Activated CD4-positive, alpha-beta T cell treated with anti-CD3 and anti-CD28 coated beads, Interleukin-2, amount 50 U/mL, for 16 hours (primary cell): ENCODE measurements at places on chromosomes 4 and X.
A peak's percentile ranks its signal among the peaks of the same experiment; 100 is the strongest.

- no peak for DNase-seq
Observed at GRCh38 chr4:109701566-109702410, 1.5 kb downstream of the CASP6 start.

GRCh38 chr4:189279188-189279587, 661.5 kb upstream of the FRG1 start:
- DNase-seq, result no peak

DNA sequence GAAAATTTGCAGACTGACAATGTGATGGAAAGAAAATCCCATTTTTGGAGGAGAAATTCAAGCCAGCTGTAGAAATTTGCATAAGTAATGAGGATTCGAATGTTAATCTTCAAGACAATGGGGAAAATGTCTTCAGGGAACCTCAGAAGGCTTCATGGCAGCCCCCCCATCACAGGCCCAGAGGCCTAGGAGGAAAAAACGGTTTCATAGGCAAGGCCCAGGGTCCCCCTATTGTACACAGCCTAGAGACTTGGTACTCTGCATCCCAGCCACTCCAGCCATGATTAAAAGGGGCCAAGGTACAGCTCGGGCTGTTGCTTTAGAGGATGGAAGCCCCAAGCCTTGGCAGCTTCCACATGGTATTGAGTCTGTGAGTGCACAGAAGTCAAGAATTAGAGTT, 303.6 kb upstream of the PCDH7 start:
- DNase-seq, result no peak

DNA sequence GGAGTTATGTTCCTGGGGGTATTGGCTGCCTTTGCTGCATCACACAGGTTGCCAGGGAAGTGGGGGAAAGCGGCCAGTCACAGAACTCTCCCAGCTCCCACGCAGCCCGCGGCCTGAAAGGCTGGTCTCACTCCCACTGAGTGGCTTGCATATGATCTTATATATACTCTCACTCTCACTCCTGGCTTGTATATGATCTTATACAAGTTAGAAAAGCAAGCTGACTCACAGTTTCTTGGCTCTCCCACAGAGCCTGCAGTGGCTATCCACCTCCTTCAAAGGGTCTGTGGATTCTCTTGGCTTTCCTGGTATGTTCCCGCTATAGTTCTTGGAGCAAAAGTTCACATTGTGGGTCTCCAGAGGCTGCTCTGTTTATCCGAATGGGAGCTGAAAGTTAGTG, 833.5 kb upstream of the GALNTL6 start:
- no peak for DNase-seq

DNA sequence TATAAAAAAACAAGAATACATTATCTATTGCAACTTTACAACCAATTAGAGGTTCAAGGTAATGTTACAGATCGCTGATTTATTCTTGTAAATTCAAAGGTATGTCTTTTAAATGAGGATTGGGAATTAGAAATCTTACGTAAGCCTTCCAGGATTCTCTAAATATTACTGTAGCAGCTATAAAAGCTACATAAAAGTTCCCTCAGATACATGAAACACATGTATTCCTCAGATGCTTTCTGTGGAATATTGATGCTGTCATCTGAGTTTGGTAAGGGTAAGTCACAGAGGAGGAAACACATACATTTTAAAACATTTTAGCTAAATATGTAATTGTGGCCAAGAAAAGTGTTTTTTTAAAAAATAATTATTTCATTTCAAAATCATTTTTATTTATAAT, 3.4 kb downstream of the AFP start:
- DNase-seq, result no peak

DNA sequence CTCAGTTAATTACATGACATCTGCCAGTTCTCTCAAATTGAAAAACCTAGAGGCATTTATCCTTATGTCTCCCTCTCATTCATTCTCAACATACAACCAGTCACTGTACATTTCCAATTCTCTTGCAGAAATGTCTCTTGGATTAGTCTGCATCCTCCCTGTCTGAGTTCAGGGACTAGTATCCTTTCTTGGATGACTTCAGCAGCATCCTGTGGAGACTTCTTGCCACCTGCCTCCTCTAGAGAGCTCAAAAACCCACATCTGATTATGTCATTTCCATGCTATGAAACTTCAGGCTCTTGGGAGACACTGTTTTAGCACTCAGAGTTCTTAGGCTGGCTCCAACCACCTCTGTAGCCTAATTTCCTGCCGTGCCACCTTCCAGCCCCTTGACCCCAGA, 515.1 kb upstream of the DIPK2B start:
- DNase-seq, result peak; percentile 27

GRCh38 chr4:82643994-82644733, 82.4 kb upstream of the TMEM150C start:
- no peak for DNase-seq

GRCh38 chrX:56798339-56798711, 69.3 kb downstream of the NBDY start:
- no peak for DNase-seq

DNA sequence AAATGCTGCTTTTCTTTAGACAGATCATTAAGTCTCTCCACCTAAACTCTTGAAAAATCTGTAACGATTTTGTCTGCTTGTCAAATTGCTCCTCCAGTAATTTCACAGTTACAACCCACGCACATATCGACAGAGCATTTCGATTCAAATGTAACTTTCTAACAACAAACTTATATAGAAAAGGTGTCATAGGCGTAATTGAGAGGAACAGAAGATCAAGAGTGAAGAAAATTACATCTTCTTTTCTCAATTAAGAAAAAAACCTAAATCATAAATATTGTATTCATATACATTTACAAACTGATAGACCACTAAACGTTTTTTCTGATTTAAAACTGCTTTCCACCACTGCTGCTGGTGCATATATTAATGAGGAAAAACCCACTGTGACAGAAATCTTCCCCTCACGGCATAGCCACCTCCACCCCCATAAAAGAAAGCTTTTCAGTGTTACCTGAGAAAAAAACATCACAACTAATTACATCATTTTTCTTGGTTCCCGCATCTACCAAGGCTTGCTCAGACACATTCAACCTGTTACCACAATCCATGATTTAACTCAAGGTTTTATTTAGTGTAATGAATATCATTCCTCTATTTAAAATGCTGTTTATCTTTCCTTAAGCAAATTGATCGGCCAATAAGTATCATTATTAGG, 1.9 kb downstream of the GPM6A start:
- DNase-seq, result no peak

DNA sequence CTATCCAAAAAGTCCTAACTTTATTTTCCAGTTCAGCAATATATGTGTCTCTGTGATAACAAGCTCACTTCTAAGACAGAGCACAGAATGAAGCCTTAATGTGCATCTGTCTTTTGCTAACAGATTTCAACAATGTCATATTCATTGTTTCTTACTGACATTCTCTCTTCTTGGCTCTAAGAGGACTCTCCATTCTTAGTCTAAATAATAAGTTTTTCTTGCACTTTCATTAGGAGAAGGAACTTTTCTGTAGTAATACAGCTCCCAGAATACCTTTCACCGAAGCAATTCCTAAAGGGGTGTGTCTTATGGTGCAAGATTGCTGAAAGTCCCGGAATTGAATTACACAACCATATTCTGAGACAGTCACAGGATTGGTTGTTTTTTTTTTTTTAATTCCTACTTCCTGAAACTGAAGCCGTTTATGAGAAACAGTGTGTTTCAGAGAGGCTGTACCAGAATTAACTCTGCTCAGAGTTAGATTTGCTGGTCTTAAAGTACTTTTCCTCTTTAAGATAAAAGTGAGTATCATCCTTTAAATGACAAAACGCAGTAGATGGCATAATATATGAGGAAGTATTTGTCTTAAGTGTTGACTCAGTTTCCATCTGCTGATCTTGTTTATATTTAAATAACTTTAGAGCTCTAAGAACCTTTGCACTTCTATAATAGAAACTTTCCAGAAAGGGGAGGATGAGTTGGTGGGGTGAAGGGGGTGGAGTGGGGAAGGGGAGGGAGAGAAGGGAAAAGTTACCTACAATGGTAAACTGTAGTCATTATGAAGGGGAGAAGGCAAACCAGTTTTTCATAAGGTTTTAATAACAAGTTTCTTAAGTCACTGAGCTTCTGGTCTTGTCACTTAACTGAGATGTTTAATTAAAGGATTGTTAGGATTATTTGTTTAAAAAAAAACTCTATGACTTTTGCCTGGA, at the start of gene ALPK1:
ALPK1 (plus strand) TSS at position 421 of the 932 bp plus-strand sequence.
- peak; percentile 56 for DNase-seq

GRCh38 chr4:127309369-127310102, 323.2 kb upstream of the INTU start:
- no peak for DNase-seq

- no peak for DNase-seq
Observed at GRCh38 chr4:189084671-189085070, 856.0 kb upstream of the FRG1 start.

- no peak for DNase-seq
Observed at GRCh38 chr4:159191989-159192388, 89.1 kb downstream of the RAPGEF2 start.

DNA sequence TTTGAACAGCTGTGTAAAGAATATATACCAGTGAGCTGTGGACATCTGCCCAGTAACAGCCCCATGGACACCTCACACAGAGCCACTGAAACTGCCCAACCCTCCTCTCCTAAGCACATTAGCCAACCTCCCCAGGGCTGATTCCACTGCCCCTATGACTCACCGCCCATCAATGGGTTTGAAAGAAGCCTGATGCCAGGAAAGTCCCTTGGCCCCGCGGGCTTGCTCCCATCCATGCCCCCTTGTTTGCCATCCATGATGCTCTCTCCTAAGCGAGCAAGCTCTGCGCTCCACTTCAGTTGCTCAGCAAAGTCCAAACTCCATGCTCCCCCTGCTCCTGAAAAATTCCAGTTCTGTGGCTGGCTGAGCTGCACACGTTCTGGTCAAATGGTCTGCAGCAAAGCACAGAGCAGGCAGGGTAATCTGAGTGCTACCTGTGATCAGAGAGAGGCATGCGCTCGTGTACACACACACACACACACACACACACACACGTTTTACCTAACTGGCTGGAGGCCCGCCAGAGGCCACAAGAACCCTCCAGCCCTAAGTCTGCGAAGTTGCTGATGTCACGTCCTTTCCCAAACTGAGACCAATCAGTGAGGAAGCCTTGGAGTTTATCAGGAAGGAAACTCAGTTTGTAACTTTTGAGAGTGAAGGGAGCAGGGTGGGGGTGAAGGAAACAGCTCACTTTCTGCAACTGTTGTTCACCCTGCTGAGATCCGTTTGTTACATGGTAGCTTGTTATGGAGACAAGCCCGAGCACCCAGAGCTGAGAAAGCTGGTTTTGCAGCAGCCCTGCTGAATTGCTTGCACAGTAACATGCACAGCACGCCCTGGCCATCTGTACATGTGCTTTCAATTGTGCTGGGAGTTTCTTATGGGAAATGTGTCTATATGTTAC, at the start of gene ASB9:
ASB9 (minus strand) TSS at position 466 of the 904 bp plus-strand sequence; CDS start at position 257, 209 bp downstream.
- DNase-seq, result no peak

GRCh38 chrX:103464072-103464773, 55.1 kb downstream of the RAB40A start:
- DNase-seq, result peak; percentile 20

GRCh38 chr4:12445711-12446235, 1017.1 kb upstream of the HS3ST1 start:
- DNase-seq, result no peak

DNA sequence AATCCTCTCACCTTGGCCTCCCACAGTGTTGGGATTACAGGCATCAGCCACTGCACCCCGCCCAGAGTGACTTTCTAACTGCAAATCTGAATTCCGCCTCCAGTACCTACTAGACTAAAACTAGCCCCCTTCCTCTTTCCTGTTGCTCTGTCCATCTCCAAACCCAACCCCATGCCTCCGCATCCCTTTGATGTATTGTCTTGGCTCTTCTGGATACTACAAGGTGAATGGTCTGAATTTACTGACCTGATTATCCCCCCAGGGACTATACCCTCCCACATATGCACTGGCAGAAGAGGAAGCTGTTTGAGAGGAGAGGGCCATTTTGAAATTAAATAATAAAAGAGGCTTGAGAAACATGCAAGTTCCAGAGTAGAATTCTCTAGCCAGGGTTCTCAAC, 17.7 kb upstream of the TFDP3 start:
- DNase-seq, result no peak

GRCh38 chr4:7531640-7531994, 96.9 kb upstream of the PSAPL1 start:
- DNase-seq, result no peak

DNA sequence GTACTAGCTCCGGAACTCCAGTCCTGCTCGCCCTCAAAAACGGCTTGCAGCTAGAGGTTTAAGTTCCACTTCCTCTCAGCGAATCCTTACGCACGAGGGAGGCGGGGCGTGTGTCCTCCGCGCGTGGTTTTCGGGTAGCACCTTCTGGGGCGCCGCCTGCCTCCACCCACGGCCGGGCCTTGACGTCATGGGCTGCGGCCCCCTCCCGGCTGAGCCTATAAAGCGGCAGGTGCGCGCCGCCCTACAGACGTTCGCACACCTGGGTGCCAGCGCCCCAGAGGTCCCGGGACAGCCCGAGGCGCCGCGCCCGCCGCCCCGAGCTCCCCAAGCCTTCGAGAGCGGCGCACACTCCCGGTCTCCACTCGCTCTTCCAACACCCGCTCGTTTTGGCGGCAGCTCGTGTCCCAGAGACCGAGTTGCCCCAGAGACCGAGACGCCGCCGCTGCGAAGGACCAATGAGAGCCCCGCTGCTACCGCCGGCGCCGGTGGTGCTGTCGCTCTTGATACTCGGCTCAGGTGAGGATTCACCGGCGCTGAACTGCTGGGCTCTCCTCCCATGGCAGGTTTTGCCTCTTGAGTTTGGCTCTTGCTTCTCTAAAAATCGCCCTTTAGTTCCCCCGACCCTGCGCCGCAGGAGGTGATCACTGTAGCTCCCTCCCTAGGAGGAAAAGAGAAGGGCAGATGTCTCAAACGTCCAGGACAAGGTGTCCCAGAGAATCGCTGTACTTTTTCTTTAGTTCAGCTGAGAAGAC, at the start of gene AREG:
AREG (plus strand) TSS at position 246 of the 752 bp plus-strand sequence; CDS start at position 456, 210 bp downstream.
- peak; percentile 70 for DNase-seq

- DNase-seq, result no peak
Observed at GRCh38 chrX:56569378-56570057, 6.1 kb downstream of the UBQLN2 start.

DNA sequence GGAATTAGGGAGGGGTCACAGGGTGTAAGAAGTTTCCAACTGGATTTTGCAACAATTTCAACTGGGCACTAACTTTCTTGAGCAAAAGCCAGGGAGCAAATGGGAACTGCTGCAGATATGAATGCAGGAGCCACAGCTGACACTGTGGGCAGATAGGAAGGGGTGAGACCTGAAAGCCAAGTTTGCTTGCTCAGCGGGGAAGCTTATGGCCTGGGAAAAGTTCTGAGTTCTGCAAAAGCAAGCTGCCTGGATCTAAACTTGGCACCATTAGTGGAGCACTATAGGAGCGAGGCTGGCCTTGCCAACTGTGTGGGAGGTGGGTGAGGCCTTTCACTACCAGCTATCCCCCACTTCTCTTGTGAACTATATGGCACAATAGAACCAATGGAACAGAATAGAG, 11.1 kb downstream of the CYSLTR1 start:
- no peak for DNase-seq

DNA sequence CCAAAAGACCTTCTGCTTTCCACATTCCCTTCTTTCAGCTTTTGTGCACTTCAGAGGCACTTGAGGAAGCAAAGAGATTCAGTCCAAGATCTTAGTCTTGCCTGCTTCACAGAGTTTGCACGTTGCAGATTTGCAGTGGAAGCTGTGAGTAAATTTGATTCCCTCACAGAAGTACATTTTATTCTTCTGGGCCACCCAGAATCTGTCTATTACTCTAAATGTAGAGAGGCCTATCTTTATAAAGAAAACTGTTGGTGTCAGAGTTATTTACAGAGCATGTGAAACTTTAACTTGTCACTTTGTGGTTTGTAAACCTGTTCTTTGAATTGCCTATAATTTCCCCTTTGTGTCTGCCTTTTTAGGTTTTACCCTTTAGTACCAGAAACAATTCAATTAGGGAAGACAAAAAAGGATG, 15.5 kb downstream of the SPRY1 start:
- peak; percentile 39 for DNase-seq

- DNase-seq, result no peak
Observed at GRCh38 chr4:173446416-173446815, 47.5 kb upstream of the SCRG1 start.
